Breast epithelium (tissue), 4 donors: ENCODE measurements at places on chromosomes 11 and 22. TPM values are rescaled to one million over a fixed set of nuclear protein-coding genes. Genes with fewer than 3 reads are reported as not detected.
A peak's percentile ranks its signal among the peaks of the same experiment; 100 is the strongest.

DNA sequence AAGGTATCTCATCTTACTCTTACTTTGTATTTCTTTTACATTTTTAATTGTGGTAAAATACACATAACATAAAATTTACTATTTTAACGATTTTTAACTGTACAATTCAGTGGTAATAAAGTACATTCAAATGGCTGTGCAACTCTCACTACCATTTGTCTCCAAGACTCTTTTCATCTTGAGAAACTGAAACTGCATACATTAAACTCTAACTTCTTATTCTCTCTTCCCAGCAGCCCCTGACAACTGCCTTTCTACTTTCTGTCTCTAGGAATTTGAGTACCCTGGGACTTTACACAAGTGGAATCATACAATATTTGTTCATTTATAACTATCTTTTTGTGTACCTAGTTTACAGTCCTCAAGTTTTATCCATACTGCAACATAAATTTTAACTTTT is 725.8 kb upstream of the KIRREL3 start:
- no peak for DNase-seq

CNIH2 gene
- not detected for total RNA-seq

DNA sequence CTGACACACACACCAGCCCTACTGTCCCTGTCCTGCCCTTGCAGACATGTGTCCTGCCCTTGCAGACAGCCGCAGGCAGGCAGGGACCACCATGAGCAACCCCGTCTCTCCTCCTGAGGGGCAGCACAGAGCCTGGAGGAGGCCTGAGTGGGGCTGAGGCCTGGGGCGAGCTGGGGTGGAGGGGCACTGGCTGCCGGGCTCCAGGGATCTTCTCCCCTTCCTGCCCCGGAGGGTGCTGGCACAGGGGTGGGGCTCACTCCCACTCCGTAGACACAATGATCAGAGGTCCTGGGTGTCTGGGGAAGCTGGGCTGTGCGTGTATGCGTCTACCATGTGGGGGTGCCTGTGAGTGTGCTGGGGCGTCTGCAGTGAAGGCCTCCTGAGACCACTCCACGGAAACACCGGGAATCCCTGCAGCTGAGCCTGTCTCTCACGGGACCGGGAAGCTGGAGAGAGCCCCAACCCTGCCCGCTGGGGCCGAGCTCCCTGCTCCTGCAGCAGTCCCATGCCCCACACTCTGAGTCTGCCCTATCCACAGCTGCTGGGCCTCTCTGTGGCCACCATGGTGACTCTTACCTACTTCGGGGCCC is 588 bp downstream of the TSPAN32 start:
- DNase-seq: peak; percentile 17

DNA sequence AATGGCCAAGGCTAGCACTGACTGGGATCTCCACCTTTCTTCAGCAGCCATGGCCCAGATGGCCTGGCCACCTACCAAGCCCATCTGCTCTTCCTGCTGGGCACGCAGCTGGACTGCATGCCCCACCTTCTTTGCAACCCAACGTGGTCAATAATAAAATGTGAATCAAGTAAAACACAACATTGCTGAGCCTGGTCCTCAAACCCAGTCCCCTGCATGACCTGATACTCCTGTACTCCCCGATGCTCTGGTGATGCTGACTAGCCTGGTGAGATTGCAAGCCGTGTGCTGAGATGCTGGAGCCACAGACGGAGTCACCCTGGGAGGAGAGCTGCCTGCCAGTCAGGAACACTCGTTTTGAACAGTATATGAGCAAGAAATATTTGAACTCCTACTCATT is 34.0 kb downstream of the PARVG start:
- no peak for DNase-seq
